Ascending aorta (tissue), 2 donors: ENCODE measurements at places on chromosomes 4 and X.

GRCh38 chr4:1939664-1940509 lies 68.7 kb downstream of the NSD2 start:
- DNase-seq: no peak

- DNase-seq: no peak
Measured at GRCh38 chr4:53608649-53609048, 17.4 kb upstream of the LNX1 start.

GRCh38 chrX:153886915-153887314 lies 942 bp upstream of the L1CAM start:
- no peak for DNase-seq

DNA sequence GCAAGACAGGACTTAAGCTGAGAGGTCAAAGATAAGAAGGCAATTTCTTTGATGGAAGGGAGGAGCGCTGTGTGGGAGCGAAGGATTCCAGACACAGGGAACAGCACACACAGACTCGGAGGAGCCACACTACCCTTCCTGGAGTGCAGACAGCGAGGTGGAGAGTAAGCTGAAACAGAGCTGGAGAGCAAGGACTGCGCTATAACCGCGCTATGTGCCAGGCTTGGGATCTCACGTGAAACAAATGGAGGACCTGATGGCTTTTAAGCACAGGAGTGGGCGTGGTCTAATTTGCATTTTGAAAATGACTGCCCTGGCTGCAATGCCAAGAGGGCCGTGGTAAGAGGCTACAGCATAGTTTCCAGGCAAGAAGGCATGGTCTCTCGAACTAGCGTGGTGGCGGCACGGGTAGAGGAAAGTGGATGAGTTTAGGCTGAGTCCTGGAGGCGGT lies 113.9 kb upstream of the SORBS2 start:
- DNase-seq: no peak

GRCh38 chr4:40812386-40812785 lies 62.6 kb downstream of the NSUN7 start:
- no peak for DNase-seq

DNA sequence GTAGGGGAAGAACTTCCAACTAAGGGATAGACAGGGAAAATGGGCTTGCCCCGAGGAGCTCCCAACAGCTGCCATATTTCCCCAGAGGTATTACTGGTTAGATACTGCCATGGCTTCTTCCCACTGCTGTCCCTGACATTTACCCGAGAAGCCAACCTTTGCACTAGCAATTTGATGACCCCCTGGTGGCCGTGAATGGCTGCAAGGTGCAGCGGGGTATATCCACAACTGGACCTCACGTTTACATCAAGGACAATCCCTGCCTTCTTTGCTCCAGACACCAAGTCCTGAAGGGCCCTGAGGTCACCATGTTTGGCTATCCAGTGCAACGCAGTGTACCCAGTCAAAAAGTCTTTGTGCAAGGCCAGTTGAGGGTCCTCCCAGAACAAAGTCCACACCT lies 2.3 kb downstream of the SOWAHB start:
- DNase-seq: no peak

- DNase-seq: no peak
Measured at GRCh38 chr4:53465281-53465680, 87.8 kb downstream of the FIP1L1 start.

DNA sequence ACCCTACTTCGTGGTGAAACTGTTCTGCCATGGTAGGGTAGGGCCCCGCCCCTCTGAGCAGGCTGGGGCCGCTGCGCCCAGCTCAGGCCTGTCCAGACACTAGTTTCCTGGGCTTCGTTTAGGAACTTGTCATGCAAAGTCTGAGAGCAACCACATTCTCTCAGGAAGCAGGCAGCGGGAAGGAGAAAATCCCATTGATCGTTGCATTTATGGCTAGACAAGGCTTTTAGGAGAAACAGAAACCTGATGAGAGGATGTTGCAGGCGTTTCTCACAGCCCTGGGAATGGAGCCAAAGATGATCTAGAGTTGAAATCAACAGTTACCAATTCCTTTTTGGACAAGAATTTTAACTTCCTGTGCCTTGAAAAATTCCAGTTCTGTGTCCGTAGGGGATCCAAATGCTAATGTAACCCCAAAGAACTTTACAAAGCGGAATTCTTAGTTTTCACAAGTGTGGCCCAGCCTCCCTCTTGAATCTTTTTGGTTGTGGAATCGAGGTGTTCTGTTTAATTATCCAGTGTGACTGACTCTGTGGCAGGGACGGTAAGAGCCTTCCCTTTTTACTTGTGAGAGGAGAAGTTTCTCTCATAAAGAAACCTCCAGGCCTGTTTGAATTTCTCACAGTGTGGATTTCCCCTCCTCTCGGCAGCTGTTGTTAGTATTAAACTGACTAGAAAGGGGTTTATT lies 4.5 kb upstream of the CXCL9 start:
- no peak for DNase-seq

GRCh38 chrX:21408307-21408706 lies 34.1 kb downstream of the CNKSR2 start:
- no peak for DNase-seq
